ENCODE measurements at places on chromosomes 5 and 9.

DNA sequence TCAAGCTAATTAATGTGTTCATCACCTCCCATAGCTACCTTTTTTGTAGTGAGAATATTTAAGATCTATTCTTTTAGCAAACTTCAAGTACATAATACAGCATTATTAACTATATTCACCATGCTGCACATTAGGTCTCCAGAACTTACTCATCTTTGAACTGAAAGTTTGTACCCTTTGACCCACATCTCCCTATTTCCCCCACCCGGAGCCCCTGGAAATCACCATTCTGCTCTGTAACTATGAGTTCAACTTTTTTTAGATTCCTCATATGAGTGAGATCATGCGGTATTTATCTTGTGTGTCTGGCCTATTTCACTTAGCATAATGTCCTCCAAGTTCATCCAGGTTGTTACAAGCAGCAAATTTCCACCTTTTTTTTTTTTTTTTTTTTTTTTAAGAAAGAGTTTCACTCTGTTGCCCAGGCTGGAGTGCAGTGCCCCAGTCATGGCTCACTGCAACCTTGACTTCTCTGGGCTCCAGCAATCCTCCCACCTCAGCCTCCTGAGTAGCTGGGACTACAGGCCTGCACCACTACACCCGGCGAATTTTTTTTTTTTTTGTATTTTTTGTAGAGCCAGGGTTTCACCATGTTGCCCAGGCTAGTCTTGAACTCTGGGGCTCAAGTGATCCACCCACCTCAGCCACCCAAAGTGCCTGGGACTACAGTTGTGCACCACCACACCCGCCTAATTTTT is 100.4 kb upstream of the SAP30L start:
- no peak for DNase-seq

DNA sequence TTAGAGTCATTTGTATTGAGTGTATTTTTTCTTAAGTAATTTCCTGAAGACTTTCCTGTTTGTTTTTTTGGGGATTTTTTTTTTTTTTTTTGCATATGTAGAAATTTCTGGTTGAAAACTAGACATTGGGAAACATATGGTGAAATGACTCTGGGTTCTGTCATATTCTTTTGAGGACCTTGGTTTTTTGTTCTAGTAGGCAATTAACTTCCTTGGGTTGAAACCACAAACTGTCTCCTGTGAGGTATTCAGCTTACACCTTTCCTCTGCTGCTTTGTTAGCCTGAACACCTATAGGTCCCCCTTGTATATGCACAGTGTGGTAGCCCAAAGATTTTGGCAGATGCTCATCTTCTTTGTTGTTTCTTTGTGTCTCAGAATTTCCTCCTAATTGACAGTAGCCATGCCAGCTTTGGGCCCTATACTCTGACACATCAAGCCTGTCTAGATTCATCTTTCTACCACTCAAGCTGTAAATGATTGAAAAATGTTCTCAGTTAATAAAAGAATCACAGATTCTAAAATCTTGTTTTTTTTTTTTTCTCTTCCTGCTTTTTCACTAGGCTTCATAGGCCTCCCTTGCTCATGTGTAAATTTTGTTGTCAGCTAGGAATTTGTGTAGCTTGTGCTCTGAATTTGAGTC is 140.6 kb downstream of the COMMD10 start:
- no peak for DNase-seq

DNA sequence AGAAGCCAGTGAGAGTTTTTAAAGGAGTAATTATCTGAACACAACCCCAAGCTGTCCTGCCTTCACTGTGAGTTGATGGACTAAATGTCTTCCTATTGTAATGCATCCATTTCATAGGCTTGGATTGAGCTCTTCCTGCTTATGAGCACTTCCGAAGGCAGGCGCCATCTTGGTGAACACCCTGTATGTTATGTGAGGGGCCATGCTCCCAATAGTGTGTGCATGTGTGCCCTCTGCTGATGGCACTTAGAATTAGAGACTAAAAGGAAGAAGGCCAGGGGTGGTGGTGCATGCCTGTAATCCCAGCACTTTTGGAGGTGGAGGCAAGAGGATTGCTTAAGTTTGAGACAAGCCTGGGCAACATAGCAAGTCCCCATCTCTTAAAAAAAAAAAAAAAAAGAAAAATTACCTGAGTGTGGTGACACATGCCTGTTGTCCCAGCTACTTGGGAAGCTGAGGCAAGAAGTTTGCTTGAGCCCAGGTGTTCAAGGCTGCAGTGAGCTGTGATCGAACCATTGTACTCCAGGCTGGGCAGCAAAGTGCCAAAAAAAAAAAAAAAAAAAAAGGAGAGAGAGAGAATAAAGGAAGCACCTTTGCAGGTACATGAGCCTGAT is 65.0 kb downstream of the C9orf152 start:
- no peak for DNase-seq

DNA sequence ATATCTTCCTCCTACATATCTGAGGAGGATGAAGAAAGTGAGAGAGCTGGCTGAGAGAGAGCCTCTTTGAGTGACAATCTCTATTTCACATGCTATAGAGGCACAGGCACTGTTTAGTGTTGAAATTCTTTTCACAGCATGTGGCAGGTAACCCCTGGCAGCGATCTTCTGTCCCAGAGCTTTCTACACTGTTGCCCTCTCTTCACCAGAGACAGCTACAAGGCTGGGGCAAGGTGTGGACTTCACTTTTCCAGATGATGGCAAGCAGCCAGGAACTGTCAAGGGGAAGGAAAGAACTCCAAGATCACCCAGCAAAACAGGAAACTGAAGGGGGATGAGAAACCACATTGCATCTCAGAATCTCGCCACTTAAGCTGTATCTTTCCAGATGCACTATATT is 205.2 kb downstream of the CAAP1 start:
- no peak for DNase-seq

DNA sequence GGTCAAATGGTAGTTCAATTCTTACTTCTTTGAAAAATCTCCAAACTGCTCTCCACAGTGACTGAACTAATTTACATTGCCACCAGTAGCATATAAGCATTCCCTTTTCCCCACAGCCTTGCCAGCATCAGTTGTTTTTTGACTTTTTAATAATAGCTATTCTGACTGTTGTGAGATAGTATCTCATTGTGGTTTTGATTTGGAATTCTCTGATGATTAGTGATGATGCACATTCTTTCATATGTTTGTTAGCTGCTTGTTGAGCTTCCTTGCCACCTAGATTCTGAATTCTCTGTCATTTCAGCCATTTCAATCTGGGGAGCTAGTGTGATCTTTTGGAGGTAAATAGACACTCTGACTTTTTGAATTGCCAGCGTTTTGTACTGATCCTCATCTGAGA is 24.0 kb downstream of the CDK20 start:
- DNase-seq: no peak

- DNase-seq: no peak
These were observed 8.6 kb upstream of the OXCT1 start for GRCh38 chr5:41878643-41879478.

GRCh38 chr9:132168347-132168746 is 6.5 kb downstream of the NTNG2 start:
- DNase-seq: no peak

GRCh38 chr9:73714294-73714693 is 562.6 kb downstream of the ANXA1 start:
- DNase-seq: no peak

- no peak for DNase-seq
These were observed 10.4 kb downstream of the TMEM171 start for GRCh38 chr5:73130811-73131210.

DNA sequence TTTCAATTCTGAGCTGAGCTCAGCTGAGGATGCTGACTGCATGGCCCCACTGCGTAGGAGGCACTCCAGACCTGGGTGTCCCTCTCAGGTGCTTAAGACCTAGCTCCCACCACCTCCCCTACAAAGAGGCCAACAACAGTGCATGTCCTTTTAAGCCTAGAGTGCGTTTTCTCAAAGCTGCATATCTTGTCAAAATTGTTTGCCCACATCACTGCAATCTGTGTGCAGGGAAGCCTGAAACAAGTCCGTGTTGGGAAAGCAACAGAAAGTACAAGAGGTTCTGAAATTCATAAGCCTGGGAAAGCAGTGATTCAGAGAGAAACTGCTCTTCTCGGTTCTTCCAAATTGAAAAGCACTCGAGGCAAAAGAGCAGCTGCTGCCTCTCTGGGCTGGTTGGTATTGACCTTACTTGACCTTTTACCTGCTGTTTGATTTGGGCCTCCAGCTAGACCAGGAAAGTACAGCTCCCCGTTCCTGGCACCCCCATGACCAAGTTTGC is 238.4 kb downstream of the NR2F1-AS1 start:
- DNase-seq: no peak

DNA sequence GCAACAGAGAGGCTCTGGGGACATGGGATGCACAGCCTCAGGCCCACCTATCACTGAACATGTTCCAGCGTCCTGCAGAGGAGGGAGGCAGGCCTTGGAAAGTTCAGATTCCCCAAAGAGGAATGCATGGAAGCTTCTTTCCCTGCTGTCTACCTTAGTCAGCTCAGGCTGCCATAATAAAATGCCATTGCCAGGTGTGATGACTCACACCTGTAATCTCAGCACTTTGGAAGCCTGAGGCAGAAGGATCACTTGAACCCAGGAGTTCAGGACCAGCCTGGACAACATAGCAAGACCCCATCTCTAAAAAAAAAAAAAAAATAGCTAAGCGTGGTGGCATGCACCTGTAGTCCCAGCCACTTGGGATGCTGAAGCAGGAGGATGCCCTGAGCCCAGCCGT is 24.5 kb upstream of the TOR1B start:
- DNase-seq: no peak
